Lower leg skin (tissue), 4 donors: ENCODE measurements at places on chromosomes 2 and 18.

- DNase-seq: no peak
Observed at GRCh38 chr2:226063704-226064440, 664.4 kb downstream of the NYAP2 start.

DNA sequence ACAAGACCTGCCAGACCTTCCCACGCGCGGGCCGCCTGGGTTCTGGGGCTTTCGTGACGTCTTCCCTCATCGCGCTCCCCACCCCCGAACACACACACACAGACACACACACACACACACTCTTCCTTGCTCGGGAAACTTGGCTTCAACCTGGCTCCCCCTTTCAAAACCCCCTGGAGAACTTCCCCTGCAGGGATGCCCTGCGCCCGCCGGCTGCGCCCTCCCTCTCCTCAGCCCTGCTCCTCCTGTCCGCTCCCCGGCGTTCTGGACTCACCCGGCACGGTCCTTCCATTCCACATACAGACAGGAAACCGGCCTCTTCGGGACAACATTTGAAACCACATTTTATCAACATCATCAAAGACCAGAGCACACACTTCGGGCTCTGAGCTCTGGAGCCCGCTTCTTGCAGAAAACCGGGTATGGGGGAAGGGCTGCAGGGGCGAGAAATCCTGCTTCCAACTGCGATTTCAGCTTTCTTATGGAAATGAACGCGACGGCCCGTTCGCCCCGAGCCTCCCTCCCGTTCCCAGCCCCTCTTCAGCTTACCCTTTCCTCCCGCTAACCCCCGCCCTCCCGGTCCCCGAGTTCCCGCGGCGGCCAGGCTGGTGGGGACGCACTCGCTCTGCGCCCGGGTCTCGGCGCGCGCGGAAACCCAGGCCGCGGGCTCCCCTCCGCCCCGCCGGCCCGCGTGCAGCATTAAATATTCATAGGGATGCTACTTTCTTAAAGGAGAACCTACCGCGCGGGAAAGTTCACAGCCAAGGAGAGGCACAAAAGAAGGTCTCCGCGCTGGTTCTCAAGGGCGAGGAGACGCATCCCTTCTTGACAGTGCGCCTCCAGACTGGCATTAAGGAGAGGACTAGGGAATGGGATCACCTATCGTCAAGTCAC is 18.3 kb downstream of the POU3F3 start:
- no peak for DNase-seq

DNA sequence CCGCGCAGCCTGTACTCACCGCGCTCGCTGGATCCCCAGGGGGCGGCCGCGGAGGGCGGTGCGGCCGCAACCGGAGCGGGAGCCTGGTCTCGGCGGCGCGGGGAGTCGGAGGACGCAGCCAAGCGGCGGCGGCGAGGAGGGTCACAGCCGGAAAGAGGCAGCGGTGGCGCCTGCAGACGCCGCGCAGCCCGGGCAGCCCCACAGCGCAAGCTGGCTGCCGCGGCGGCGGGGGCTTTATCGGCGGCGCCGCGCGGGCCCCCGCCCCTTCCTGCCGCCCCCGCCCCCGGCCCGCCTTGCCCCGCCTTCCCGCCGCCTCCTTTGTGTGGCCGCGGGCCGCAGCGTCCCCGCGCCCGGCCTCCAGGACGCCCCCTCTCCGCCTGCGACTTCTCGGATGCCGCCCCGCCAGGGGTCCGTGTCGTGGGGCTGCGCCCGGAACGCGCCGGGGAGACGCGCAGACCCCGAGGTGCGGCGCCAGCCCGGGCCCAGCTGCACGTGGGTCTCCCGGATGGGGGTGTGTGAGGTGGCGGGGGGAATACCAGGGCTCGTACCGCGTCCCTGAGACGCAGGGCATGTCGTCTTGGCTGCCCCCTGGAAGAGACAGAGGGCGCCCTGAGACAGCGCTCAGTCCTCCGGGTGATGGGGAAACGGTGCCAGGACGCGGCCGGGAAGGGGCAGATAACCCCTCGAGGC is at the start of gene SERPINE2:
Gene SERPINE2 (minus strand): TSS at position 207 of the 690 bp plus-strand sequence. CDS start 37,386 bp downstream, outside the sequence.
- peak; percentile 92 for DNase-seq

- DNase-seq: no peak
Observed at GRCh38 chr2:178331474-178332432, 119.2 kb downstream of the PRKRA start.

GRCh38 chr18:61753373-61753772 is 139.4 kb downstream of the RNF152 start:
- no peak for DNase-seq

GRCh38 chr2:117853316-117853715 is 38.8 kb downstream of the DDX18 start:
- no peak for DNase-seq

GRCh38 chr2:73260338-73260984 is 23.8 kb downstream of the FBXO41 start:
- peak; percentile 81 for DNase-seq

DNA sequence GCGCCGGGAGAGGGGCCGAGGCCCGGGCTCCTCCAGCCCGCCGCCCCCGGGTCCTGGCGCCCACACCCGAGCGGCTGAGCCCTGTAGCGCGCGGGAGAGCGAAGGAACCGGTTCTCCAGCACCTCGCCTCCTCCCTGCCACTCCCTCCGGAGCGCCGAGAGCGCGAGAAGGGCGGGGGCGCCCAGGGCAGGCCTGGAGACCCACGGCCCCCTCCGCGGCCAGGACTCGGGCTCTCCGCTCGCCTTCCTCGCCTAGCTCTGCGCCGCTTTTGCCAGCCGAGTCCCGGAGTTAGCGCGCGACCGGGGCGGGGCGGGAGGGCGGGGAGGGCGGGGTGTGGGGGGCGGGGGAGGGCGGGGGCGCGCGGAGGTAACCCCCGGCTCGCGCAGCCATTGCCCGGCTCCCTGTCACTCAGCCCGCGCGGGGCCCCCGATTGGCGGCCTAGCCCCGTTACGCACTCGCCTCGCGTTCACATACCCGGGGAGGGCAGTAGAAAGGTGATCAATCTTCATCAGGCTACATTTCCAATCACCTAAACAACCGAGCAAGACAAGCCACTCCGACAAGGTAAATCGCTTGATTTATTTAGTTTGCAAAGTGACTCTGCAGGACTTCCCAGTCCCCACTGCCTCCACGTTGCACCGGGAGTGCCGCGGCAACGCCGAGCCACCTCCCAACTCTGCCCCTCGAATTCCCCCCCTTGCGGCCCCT is at the start of gene OTX1:
Gene OTX1 (plus strand): TSS at position 497 of the 708 bp plus-strand sequence. CDS start 2,161 bp downstream, outside the sequence.
- peak; percentile 90 for DNase-seq

- no peak for DNase-seq
Observed at GRCh38 chr2:237297421-237298150, 116.4 kb downstream of the COL6A3 start.

- no peak for DNase-seq
Observed at GRCh38 chr2:140910683-140911082, 1220.1 kb downstream of the LRP1B start.

GRCh38 chr2:235658351-235659174 is 164.7 kb downstream of the AGAP1 start:
- no peak for DNase-seq

DNA sequence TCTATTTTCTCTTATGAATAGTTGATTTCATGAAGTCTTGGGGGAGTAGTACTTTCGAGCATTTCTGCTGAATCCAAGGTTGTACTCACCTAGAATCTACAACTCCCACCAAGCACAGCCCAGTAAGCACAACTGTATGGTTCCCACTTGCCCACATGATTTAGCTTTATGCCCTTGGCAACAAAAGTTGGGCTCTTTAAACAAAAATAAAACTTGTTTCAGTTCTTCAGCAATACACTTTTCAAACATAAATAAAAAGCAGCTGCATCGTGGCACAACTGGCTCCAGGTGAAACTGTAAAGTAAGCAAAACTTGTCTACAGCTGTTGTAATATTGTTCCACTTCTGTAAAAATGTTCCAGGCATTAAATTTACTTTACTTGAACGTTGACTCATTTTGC is 99.8 kb upstream of the FSIP2 start:
- DNase-seq: no peak

GRCh38 chr2:40510304-40510703 is 58.4 kb upstream of the SLC8A1 start:
- no peak for DNase-seq

- DNase-seq: no peak
Observed at GRCh38 chr18:44977856-44978255, 297.2 kb downstream of the SETBP1 start.

DNA sequence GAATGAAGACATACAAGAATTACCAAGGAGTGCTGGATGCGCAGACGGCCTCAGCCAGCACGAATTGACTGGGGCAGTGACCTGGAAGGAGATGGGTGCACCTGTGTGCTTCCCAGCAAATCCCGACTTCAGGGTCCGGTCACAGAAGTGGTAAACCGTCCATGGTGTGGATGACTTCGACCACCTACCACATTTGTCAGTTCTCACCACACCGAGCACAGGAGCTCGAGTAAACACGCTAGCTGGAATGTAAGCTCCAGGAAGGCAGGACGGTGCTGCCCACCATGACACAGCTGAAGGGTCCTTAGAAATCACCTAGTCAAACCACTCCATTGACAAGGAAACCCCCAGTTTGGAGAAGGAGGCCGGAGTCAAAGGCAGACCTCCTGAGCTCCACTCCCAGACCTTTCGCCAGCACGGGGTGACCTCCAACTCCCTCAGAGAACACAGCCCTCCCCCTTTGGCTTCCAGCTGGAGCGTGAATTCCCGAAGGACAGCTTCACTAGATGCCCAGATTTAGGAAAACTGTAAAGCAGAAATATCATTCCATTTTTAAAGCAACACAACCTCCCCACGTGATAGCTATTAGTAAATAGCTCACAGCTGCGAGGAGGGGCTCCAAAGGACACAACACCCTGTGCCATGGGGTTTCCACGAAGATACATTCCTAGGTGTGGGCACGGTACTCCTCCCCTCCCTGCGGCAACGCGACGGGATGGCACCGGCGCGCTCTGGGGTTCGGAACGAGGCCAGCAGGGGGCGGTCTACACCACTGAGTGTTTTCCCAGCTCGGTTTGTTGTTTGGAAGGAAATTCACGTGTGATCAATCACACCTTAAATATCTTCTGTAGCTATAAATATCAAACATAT is 34.1 kb upstream of the GNAL start:
- DNase-seq: peak; percentile 92

DNA sequence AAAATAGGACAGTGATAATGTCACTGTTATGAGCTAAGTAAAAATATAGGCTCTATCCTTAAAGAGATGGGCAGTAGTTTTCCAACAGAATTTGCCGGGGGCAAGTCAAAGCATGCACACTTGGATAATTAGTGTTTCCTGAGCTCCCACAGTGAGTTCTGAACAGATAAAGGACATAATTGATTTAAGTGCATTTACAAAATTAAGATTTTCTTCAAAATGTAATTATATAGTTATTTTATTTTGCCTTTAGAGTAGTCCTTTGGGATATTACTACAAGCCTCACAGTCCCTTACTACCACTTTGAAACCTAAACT is 107.6 kb downstream of the RAPGEF4 start:
- no peak for DNase-seq

GRCh38 chr2:203732953-203733510 is 26.6 kb downstream of the CD28 start:
- no peak for DNase-seq

DNA sequence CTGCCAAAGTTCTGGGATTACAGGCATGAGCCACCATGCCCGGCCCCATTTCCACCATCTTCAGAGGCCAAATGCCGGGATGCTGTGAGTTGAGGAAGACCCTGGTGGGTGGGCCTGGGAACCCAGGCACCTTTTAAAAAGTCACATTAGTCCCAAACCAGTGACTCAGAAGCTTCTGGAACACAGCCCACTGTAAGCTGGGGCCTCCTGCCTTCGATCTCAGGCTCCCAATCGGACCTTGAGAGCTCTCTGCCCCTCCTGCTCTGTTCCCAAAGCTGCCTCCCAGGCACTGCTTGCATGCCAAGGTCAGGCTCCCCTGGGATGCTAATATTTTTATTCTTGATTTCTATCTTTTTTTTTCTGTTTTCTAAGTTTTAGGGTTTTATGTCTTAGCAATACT is 4.2 kb downstream of the ADCY3 start:
- no peak for DNase-seq

DNA sequence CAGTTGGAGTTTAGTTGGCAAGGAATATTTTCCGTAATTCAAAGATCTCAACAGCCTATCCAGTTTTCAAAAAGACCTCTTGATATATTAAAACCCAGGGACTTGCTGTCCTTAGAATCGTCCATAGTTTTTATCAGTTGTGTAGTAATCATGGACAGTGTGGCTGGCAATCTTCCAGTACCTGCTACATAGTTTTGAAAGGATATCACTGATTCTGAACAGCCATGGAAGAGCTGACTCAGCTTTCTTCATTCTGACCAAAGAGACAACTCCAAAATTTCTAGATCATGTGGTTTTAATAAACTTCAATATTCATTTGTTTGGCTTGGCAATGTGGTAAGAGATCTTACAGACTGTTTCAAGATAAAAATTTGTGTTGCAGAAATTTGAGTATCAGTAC is 616.7 kb downstream of the TDRD15 start:
- no peak for DNase-seq

- DNase-seq: no peak
Observed at GRCh38 chr2:140891614-140892212, 1239.1 kb downstream of the LRP1B start.

GRCh38 chr2:643334-643733 is 33.9 kb downstream of the TMEM18 start:
- DNase-seq: peak; percentile 56

GRCh38 chr2:235639428-235639773 is 145.6 kb downstream of the AGAP1 start:
- DNase-seq: peak; percentile 75

DNA sequence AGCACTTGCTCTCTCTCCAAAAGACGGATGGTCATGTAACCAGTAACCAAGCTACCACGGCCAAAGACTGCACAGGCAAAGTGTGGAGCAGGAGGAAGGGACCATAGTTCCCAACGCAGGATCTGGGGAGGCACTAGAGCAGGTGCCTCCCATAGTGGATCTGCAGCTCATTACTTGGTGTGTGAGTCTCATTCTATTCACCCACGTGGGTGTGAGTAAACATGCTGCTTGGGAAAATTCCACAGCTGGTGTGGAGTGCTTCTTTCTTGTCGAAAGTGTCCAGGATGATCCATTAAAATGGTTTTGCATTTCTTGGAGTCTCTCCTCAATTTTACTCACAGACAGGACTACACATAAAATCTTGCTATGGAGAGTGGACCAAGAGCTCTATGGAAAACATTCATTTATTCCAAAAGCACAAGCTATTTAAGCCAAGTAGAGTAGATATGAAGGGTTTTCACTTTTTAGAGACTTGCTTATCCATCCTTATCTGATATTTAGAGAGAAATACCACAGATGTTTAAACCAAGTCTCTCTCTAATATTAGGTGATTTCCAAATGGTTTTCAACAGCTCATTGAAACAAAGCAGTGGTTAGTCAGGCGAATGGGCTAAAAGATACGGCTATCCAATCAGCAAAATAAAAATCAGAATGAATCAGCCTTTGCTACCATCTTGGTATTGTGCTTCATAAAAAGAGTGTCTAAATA is 104.3 kb upstream of the CCDC195 start:
- no peak for DNase-seq

DNA sequence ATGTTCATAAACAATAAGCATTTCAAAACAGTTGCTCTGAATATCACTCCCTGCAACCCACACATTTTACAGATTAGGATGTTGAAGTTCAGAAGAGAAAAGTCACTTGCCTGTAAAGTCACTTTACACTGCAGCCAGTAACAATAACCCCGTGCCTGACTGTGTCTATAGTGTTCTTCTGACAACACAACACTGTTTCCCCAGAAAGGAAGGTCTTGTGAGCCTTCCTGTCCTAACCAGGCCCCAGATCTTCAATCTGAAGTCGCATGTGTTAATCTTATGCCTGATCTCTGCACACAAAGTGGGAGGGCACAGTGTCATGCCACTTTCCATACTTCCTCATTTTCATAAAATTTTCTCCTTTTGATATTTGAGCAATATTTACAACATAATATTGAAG is 120.2 kb downstream of the FEZ2 start:
- DNase-seq: no peak

- DNase-seq: no peak
Observed at GRCh38 chr2:69210385-69210784, 176.6 kb downstream of the GFPT1 start.
